ENCODE measurements at places on chromosomes 1 and 21.
A peak's percentile ranks its signal among the peaks of the same experiment; 100 is the strongest.

- DNase-seq = no peak
Measured at GRCh38 chr1:167756730-167757405, 35.1 kb downstream of the MPZL1 start.

GRCh38 chr1:226409392-226409791, 1.5 kb upstream of the PARP1 start:
- no peak for DNase-seq

DNA sequence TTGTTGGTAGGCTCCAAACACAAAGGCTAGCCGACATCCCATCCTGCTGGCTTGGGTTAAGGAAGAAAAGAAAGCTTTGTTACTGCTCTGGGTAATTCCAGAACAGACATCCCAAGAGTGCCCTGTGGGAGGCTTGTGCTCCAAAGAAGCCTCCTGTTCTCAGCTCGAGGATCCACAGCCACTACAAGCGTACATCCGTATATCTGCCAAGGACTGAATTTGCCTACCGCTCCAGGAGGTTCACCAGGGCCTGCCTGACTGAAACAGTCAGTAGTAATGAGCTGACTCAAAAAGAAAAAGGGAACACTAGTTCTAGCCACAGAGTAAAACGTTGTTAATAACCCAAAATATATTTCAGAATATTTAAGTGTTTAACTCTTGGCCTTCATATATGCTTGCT, 24.8 kb upstream of the MUTYH start:
- DNase-seq = no peak

DNA sequence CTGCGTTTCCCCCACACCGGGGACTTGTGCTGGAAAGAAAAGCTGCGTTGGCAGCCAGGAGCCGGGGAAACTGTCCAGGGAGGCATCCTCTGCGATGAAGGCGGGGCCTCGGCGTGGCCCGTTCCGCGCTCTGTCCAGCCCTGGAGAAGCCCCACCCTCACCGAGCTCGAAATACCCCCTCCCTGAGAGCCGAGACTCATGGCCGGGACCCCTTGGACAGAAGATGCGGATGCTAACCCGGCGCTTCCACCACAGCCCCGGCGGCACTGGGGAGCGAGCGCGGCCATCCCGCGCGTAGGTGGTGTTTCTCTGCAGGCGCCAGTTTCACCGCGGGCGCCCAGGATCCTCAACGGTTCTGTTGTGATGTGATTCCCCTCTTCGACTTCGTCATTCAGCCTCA, 31.6 kb downstream of the PDE9A start:
- no peak for DNase-seq

DNA sequence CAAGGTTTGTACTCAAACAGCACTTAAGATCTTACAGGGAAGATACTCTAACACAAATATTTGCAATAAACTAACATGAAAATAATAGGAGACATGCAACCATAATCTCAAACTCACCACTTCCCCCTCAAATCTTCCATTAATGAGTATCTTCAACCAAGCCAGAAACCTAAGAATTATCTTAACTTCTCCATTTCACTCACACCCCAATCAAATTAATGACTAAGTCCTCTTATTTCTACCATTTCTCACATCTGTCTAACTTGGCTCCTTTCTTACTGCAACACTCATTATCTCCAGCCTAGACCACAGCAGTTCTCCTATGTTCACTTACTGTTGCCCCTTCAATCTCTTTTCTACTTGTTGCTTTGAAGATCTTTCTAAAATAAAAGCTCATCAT, 10.4 kb downstream of the RBBP5 start:
- no peak for DNase-seq

DNA sequence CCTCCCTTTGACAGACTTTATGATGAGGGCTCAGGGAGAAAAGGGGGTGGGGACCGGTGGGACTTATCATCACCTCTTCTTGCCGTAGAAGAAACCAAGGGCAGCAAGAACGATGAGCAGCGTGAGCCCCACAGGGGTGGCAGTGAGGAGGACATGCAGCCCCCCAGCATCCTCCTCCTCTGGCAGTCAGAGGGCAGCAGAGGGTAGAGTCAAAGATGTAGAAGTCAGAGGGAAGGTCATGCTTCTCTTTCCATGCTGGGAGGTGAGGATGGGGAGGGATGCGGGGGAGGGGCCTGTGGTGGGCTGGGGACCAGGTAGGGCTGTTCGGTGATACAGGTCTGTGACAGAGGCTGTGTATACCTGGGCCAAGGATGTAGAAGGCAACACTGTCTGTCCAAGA, 14.8 kb downstream of the INSRR start:
- no peak for DNase-seq

DNA sequence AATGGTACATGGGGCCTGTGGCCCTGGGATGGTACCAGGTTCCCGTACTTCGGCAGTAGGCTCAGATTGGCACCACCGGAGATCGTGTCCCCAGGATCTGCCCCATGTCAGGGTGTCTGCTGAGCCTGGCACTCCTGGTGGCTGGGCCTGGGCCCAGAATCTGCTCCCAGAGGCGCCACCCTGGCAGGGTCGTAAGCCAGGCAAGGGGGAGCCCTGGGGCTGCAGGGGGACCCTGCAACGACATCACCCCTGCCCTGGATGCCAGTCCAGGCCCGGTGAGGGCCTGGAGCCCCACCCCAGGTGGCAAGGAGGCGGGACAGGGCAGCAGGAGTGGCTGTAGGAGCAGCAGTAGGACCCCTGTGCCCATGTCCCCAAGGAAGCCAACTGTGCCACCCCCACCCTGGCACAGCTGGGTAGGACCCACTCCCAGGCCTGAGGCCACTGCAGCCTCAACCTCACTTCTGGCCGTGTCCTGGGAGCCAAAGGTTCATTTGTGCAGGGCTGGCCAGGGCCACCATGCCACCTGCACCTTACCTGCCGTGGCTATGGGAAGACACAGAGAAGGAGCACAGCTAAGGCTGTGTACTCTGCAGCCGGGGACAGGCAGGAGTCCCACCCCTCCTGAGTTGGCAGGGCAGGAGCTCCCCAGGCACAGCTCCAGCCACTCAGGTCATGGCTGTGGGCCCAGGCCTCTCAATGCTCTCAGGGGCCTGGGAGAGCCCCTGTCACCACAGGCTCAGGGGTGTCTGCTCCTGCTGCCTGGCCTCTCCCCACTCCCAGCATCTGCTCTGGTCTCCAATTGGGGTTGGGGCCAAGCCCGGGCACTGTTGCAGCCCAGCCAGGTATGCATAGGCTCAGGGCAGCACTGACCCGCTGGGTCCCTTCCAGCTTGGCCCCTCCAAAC, 141.7 kb downstream of the EIF4G3 start:
- no peak for DNase-seq

DNA sequence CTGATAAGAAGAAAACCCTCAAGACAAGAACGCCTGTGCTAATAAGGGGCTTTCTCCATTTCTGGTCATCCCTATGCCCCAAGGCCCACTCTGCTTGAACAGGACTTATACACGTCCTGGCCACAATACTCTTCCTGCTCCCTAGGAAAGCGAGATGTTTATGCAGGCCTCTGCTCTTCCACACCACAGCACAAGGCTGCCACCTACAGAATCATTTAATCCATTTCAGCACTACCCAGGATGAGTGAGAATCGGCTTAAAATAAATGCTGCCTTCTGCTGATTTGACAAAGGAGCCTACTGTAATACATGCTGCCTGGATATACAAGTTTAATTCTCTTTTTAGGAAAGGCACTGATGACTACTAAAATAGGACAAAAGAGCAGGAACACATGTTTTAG, 29.4 kb downstream of the FRRS1 start:
- DNase-seq = peak; percentile 74

DNA sequence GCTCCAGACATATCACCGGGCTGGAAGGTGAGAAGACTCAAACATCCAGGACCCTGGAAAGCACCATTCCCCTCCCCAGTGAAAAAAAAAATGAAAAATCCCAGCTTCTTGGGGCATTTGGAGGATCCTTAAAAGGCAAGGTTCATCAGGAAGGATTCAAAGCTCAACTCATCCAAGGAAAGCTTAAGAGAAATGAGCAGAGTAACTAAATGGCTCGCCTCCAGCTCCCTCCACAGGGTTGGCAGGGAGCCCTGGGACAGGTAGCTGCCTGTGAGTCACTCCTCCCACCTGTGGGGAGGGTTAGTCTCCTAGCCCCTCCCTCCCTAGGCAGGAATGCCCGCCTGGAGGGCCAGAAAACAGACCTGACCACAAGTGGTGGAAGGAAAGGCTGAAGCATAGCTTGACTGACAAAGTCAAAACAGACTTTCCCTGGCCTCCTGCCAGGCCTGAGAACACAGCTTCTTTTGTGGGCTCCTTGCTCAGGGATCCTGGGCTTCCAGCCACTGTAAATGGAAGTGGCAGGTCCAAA, 712 bp upstream of the LAMB3 start:
- DNase-seq = peak; percentile 73

DNA sequence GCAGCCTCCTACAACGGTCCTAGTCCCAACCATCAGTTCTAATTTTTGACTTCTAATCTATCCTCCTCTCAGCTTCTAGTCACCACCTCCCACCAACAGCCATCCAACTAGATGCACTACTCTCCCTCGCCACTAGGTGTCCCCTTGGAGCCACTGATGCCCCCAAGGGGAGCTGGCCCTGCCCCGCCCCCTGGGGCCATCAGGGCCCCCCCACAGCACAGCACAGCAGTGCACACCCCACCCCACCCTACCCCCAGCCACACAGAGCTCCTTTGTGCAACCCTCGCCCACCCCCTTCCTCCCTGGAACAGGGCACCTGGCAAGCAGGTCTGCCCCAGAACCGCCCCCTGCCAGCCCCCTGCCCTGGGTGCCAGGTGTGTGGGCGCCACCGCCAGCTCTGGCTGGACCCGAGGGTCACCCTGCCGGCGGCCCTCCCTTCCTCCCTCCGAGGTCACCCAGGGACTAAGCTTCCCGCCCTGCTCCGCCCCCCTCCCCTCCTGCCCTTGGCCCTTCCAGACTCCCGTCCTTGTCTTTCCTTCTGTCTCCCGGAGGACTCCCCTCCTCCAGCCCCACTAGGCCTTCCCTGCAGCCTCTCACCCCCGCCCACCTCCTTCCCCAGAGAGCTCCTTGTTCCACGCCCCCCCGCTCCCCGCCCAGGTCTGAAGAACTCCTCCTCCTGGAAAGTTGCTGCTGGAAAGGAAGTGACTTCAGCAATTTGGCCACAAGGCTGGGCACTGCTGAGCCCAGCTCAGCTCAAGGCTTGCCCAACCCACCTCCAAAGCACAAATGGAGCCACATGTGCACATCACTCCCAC, 47.0 kb downstream of the AHDC1 start:
- peak; percentile 98 for DNase-seq

DNA sequence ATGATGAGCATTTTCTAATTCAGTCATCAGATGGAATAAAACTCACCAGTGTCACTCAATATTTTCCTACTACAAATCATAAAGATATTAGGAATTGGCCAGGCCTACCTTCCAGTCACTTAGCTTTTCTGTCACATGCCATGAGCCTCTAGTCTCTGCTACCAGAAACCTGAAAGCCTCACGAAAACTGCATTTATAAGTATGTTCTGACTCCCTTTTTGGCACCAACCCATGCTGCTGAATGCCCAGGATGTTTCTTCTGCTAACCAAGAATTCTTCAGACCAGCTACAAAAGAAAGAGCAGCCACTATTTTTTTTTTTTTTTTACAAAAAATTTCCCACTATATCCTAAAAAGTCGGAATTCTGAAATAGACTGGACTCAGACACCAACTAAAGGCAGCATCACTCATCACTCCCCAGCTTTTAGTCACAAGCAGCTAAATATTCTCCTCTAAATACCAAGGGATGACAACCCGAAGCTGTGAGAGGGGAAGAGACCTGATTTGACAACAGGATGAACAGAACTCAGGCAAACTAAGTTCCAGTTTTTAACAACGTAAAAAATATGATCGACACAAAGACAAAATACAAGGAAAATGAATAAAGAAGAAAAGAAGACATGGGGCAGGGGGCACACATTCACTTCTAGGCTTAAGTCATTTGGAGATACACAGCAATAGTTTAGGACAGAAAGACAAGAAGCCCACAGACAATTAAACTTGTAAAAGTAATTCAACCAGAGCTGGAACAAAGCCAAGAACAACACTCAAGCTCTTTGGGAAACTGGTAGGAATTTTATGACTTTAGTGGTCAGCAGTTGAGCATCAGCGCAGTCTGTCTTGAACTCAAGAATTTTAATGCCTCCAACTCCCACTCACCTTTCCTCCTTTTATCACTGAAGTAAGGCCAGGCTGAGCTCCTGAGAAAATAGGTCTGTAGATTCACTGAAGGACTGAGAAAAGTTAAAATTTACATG, 1.7 kb downstream of the DCAF8 start:
- peak; percentile 94 for DNase-seq

DNA sequence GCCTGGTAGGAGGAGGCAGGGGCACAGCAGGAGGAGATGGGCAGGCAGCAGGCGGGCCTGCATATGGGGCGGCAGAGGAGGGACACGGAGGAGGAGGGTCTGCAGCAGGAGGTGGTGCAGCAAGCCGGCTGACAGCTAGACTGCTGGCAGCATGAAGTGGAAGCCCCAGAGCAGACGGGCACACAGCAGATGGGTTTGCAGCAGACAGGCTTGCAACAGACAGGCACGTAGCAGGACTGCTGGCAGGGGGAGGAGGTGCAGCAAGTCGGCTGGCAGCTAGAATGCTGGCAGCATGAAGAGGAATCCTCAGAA, 615 bp downstream of the KRTAP10-5 start:
- DNase-seq = no peak

DNA sequence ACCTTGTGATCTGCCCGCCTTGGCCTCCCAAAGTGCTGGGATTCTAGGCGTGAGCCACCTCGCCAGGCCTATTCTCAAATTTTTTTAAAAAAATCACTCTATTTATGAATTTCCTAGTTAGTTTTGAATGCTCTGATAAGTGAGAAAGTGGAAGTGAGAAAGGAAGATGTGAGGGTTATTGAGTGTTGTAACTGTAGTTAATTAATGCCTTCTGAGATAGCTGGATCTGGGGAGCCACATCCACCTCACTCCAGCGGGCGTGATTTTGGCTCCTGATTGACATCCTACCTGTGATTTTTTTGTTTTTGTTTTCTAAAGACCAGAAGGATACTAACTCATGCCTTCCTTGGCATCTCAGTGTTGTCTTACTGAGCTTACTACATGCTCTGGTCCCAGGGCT, 65.6 kb downstream of the ST3GAL3 start:
- no peak for DNase-seq

DNA sequence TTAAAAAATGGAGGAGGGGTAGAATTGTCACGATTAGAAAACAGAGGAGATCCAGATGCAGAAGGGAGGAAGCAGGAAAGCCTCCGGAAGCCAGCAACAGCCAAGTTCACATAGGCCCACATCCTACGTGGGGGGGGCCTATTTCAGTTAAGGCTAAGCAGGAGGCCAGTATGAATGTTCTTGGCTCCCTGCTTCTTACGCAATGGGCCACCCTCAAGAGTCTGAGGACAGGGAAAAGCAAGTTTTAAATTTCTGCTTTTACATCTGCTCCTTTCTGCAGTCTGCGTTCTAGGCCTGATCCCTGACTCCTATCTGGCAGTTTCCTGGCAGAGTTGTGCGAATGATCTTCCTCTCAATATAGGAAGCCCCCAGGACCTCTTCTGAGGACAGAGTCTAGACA, 30.6 kb downstream of the RABIF start:
- DNase-seq = no peak
